ENCODE measurements at places on chromosomes 1 and 21.
A peak's percentile ranks its signal among the peaks of the same experiment; 100 is the strongest.

GRCh38 chr1:154263465-154264332, 8.7 kb upstream of the HAX1 start:
- no peak for DNase-seq

DNA sequence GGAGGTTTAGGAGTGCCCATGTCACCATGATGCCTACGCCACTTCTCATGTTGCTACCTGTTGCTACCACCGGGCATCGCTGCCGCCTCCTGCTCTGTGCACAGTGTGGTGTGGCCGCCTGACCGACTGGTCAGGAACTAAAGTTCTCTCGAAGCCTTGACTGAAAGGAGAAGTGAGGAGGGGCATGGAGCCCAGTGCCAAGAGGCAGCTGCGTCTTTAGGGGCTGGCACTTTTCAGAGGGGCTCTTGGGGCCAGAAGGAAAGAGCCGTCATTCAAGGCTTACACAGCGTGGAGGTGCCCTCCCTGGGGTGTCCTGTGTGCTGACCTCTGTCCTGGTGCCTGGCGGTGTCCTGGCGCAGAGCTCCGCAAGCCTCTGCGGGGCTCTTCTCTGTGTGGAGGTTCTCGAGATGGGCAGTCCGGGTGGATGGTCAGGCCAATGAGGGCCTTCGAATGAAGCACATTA, 57.2 kb downstream of the ADARB1 start:
- DNase-seq, result no peak

DNA sequence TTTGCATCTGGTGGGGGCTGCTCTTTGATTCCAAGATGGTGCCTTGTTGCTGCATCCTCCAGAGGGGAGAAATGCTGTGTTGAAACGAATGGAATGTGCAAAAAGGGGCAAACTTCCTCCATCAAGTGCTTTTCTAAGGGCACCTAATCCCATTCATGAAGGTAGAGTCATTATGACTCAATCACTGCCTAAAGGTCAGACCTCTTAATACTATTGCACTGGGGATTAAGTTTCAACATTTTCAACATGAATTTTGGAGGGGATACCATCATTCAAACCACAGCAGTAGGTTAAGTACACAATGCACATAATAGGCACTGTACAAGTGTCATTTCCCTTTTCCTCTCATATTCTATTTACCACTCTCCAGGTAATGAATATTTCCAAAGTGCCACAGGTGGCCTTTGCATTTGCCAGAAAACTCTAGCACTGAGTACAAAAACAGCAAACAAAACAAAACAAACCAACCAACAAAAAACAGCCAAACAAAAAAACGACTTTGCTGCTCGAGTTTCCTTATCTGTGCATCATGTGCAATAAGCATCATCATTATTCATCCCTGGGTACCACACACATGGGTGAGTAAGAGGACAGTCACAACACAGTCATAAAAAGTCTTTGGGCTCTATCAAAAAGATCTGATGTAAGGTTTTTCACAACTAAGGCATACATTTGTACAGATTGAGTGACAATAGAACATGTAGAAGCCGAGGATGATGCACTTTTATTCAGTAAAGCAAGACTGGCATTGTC, 42.5 kb downstream of the IFI44 start:
- no peak for DNase-seq

DNA sequence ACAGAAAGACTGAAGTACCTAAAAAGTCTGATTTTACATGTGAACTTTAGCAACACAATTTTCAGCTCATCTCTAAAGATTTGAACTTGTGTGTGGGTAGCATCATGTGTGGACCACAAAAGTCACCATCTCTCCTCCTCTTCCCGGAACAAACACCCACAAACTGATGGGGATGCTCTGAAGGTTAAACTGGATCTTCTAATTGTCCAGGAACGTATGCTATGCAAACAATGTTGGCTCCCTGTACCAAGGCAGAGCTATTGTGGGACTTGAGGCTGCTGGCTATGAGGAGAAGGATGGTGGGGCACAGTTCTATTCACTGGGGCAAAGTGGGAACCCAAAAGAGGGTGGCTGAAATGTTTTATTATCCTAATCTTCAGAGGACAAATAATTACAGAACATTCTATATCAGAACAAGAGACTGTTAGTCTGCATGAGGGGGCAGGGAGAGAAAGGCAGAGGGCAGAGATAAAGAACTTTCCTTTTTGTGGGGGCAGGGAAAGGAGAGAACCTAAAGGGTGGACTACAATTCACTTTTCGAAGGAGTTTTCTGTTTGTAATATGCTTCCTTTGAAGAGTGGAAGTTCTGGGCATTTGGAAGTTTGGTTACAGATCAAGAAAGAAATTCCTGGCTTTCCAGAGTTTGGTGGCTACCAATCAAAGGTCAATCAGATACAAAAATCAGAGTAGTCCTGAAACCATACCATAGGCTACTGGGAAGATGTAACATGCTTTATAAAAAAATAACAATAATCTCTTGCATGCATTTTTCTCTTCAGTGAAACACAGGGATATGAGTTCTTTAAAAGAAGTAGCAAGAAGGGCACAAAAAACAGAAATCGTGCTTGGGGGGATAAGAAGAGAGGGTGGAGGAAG, 62.9 kb downstream of the GADD45A start:
- no peak for DNase-seq

DNA sequence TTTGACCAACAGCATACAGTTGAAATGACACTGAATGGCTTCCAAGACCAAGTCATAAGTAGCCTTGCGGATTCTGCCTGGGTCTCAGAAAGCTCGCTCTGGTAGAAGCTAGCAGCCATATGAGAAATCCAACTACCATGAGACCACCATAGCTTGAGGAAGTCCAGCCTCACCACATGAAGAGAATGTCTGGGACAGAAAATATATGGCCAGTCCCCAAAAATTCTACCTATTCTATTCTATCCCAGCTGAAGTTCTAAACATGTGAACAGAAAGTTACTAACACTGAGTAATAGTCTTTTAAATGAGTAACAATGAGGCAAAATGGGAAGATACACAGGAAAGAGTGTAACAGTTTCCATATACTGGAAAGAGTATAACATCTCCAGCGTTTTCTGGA, 9.0 kb downstream of the FMO5 start:
- DNase-seq, result no peak

- no peak for DNase-seq
These were observed 20.6 kb downstream of the LRRC42 start for GRCh38 chr1:53966794-53967193.

GRCh38 chr1:167441222-167441621, 77.1 kb downstream of the CD247 start:
- peak; percentile 14 for DNase-seq

GRCh38 chr1:38875811-38876210, 2.7 kb upstream of the MYCBP start:
- DNase-seq, result no peak

- no peak for DNase-seq
These were observed 6.6 kb downstream of the SCAF4 start for GRCh38 chr21:31725202-31725839.

GRCh38 chr1:159007726-159008125, 2.0 kb upstream of the IFI16 start:
- DNase-seq, result no peak

GRCh38 chr1:244665771-244666217, 12.9 kb downstream of the DESI2 start:
- no peak for DNase-seq

DNA sequence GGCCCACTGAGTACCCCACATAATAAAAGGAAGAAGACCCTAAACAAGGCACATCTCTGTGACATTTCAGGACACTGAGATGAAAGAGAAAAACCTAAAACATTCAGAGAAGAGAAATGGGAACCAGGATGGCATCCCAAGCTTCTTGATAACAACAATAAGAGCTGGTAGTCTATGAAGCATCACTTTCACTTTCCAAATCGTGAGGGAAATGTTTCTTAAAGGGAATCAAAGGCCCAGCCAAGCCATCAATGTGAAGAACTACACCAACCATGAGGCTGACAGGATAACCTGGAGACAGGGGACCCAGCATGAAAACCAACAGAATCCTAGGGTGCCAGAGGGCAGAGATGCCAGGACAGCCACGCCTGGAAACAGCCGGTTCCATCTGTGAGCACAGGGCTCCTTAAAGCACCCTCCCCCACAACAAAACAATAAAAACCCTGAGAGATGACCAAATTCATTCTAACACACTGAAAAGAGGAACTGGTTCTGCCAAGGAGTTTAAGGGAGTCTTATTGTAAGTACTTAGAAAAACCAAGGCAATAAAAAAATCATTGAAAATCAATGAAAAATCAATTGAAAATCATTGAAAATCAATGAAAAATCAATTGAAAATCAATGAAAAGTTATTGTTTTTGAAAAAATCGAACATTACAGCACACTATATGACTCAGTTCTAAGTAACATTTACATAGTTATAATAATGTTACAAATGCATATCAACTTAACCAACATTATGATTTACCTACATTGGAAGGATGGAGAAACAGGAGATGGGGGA, 141.5 kb upstream of the ERG start:
- DNase-seq, result no peak

GRCh38 chr21:17925000-17925610, 105.9 kb upstream of the C21orf91 start:
- DNase-seq, result no peak

DNA sequence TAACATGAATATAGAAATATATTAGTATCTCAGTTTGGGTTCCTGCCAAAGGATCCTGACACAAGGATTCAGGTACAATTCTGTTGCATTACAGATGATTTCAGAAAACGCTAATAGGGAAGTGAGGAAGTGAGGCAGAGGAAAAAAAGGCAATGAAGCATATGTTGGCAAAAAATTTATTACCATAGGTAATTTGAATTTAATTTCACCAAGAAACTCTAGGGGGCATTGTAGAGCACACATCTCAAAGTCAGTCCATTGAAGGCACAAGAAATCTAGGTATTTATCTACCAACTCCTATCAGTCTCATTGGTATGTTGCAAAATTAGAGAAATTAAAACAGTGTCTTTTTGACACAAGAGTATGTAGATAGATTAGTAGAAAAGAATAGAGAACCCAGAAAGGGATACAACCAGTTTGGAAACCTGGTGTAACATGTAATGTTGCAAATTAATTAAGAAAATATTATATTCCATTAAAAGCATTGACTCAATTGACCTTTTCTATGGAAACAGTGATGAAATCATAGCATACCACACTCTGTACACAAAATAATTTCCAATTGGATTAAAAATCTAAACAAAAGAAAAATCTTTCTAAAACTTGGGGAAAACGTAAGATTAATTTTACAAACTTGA, 104.9 kb upstream of the SNX7 start:
- DNase-seq, result no peak

DNA sequence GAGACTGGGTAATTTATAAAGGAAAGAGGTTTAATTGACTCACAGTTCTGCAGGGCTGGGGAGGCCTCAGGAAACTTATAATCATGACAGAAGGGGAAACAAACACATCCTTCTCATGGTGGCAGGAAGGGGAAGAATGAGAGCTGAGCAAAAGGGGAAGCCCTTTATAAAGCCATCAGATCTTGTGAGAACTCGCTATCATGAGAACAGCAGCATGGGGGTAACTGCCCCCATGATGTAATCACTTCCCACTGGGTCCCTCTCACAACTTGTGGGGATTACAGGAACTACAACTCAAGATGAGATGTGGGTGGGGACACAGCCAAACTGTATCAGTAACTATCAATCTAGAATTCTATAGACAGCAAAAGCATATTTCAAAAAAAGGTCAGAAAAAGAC, 64.7 kb upstream of the ACTRT2 start:
- no peak for DNase-seq
